ENCODE measurements at places on chromosomes 11 and 22.

GRCh38 chr11:119055901-119056300 is 1.1 kb downstream of the HYOU1 start:
- DNase-seq: peak; percentile 32

DNA sequence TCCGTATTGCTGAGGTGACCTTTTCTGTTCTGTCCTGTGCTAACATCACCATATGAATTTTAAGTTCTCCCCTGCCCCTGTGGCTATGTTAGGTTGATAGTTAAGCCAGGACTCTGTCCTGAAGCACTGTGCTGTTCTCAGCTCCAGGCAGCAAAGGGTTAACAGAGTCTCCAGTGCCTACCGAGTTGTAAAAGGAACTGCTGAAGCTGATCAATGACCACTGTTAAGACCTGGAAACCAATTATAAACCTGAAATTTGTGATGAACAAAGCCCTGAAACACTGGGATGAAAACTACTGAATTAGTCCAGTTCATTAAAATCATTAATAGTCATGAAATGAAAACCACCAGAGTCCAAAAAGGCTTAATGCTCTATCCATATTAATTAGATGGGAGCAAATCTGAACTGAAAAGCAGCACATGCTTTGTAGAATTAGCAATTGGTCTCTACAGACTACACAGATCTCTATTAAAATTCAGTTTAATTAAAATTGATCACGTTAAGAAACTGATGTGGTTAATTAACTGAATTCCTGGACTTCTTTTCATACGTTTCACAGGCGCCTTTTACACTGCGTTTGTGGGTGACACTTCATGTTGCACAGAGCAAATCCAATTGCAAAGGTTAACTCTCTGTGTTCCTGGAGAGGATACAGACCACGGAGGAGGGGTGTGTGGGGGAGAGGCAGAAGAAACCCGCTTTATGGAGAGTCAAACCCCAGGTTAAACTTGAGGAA is 188.5 kb upstream of the MPPED2 start:
- DNase-seq: peak; percentile 73

DNA sequence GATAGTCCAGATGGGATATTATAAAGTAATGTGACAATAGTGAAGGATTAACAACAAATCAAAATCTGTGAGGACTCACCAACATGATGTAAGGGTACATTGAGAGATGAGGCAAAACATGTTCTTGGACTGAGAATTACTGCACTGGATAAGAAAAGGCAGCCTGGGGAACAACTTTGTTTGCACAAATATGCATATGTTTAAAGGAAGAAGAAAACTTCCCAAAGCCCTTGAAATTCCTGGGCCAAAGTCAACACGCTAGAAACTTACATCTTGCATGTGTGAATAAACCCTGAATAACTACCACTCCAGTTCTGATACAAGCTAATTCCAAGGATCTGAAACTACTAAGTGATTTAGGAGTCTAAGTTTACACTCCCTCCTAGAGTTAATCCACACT is 1.1 kb downstream of the OR52A5 start:
- no peak for DNase-seq

DNA sequence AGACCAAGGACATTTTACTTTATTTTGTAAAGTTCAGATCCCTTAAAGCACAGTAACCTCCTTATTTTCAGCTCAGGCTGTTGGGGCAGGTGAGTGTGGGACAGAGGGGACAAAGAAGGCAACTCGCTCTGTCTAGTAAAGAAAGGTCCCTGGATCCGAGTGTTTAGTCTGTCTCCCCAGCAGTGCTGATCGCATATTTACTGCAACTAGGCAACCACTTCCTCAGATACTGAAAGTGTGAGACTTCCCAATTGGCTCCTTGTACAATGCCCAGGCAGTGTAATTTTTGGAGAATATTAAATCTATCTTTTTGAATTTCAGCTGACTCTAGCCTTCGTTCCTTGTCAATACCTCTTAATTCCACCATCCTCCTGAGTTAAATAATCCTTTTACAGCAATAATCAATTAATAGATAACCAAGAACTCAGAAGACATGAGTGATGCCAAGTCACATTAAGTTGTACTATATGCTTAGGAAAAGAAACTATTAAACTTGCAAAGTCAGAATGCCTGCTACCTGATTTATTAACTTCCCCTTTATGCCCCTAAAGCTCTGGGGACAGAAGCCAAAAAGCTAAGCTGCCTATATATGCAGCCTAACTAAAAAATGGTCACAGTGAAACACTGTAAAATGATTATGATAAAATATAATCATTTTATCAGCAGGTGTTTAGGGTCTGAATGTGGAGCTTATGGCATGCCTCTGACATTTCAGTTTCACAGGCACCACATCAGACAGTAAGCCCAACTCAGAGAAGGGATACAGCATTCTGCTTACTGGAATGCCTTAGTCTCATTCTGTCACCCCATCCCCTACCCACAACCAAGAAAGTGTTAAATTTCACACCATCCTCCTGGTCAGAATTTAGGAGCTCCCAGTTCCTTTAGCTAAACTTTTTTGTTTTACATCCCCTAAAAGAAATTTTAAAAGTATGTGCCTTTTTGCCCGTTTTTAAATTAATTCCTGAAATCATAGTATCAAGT is 138.7 kb downstream of the TRIM44 start:
- DNase-seq: no peak

DNA sequence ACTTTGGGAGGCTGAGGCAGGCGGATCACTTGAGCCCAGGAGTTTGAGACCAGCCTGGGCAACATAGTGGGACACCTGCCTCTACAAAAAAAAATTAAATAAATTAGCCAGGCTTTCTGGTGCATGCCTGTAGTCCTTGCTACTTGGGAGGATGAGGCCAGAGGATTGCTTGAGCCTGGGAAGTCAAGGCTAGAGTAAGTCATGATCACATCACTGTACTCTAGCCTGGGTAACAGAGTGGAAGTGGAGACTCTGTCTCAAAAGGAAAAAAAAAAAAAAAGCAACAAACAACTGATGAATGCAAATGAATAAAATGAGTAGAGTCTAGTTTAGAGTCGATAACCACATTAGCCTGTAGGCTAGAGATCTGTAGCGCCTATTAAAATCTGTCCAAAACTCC is 3.9 kb upstream of the BCL2L13 start:
- DNase-seq: no peak

DNA sequence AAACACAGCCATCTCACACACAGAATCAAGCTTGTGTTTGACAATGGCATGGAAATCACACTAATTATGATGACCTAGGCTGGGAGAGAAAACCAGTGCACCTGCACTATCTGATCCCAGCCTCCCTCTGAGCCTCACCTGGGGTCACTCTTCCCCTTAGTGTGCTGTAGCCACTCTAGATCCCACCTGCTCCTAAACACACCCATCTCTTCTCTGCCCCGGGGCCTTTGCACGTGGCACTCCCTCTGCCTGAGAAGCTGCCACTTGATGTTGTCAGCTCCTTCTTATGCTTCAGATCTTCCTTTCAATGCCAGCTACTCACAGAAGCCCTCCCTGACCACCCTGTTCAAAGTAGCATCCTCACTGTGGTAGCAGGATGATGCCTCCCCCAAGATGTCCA is 42.9 kb upstream of the NFAM1 start:
- DNase-seq: no peak

- DNase-seq: peak; percentile 75
Observed at GRCh38 chr22:30390974-30391691, 3.9 kb upstream of the RNF215 start.

- peak; percentile 62 for DNase-seq
Observed at GRCh38 chr11:113006896-113007445, 45.8 kb downstream of the NCAM1 start.

DNA sequence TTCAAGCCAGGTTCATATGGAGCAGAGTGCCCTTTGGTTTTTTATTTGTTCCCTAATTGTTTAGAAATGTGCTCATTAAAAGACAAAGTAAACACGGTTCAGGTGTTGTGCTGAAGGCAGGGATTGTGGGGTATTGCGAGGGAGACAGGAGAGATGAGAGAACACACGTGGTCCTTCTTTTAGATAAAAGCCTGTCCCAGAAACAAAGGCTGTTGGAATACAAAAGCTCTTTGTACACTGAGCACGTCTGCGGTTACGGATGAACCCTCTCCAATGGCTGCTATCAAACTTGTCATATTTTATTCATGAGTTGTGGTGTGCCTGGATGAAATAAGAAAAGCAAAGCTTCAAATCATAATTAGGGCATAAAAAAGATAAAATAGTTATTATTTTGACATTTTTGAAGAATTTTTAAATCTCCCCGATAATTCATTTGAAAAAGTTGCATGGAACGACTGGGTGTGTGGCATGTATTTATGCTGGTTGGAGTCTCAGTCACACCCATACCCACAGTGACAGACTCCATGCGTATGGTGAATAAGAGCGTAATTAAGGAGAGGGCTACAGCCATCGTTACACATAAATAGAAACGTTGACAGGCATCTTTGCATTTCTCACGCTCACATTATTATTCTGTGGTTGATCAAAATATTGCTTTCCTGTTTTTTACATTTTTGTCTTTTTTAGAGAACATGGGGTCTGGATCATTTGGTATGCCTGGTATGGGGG is 92.9 kb downstream of the NELL1 start:
- DNase-seq: peak; percentile 12

- no peak for DNase-seq
Observed at GRCh38 chr22:47692811-47693210, 930.4 kb downstream of the TBC1D22A start.

DNA sequence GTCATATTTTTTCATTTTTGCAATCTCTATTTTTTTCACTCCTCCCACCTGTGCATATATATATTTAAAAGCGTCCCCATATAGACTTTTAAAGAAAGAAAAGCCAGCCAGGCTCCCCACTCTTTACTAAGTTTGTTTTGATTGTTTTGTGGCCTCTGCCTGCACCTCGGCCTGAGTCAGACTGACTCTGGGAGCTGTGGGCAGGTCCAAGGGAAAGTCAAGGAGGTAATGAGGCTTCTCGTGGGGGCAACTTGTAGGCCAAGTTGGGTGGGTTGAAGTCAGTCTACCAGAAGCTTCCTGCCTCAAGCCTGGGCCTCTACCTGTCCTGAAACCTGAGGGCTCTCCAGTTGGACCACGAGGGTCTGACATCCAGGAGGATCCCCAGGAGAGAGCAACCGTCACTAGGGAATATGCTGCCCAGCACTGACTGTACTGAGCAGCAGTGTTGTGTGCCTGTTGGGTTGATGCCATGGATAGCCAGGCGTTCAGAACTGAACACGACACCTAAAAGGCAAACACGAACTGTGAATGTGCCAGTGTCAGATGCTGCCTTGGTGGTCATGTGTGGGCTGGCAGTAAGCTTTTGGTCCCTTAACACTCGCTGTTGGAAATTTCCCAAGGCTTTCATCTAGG is 58.8 kb downstream of the BMAL1 start:
- DNase-seq: no peak

- DNase-seq: no peak
Observed at GRCh38 chr22:41522813-41523212, 21.5 kb downstream of the POLR3H start.

DNA sequence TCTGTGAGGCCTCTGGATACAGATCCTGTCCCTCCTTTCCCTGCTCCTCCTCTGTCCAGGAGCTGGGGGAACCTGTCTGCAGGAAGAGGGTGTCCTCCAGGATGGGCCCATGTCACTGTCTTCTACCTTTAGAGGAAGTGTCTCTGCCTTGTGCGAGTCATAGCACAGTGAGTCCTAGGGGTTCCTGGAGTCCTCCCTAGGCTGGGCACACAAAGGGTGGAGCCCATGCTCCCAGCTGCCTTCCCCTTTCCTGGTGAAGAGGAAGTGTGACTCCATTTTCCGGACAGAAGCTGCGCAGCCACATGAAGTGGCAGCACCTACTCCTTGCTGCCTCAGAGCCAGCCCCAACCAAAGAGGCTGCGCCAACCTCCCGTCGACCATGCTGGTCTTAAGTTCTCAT is 112.2 kb downstream of the CTTN start:
- no peak for DNase-seq

DNA sequence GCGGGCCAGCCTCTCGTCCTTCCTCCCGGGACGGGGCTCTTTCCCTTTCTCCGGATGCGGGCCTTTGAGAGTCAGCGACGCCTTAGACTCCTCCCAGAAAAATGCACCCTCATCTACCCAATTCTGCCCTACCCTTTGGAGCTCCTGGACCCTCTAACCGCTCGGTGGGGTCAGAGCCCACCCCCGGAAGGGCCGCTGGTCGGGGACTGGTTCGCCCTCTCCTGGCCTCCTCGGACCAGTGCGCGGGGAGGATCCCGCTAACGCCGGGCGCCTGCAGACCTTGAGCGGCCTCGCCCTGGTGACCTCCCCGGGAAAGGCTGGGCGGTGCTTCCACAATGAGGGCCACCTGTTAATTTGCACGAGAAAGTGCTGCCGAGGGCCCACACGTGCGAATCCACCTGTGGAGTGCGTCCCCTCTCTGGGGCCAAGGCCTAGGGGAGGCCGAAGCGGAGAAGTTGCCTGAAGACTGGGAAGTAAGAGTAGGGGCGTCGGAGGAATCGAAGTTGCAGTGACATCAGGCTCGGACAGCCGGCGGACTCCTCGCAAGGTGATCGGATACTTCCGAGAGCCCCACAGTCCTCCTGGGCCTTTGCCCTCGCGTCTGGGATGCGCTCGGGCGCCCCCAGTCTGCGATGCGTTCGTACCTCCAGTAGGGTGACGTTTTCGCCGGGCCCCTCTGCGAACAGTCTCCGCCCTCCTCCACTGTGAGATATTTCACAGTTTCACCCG is 61.5 kb downstream of the ENDOD1 start:
- DNase-seq: peak; percentile 97

DNA sequence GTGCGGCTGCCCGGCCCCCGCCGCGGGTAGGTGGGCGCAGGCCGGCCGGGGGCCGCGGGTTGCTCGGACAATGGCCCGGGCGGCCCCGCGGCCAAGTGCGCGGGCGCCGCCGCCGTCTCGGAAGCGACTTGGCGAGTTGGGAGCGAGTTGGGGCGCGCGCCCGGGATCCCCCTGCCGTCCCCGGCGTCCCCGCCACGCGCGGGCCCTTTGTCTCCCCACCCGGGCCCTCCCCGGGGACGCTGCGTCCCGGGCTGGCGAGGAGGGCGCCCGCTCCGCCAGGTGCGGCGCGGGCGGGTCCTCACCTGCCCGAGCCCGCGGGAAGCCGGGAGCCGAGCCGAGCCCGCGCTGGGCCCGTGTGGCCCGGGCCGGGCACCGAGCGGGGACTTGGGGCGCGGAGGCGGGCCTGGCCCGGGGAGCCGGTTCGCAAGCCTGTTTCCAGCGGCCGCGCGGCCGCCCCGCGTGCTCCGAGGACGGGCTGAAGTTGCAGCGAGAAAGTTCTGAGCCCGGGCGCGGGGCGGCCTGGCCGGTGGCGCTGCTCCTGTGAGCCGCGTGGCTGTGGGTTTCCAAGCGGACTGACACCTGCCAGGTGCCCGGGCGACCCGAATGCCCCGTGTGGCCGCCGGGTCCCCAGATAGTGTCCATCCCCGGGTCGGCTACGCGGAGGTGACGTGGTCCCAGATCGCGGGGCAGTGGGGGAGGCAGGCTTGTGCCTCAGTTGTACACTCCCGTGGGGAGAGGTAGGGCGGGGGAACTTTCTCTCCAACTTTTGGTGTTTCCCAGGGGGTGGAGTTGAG is 586 bp downstream of the LRP5 start:
- DNase-seq: peak; percentile 56

GRCh38 chr22:44311855-44312170 is 938 bp downstream of the SHISAL1 start:
- DNase-seq: no peak

- no peak for DNase-seq
Observed at GRCh38 chr11:120854988-120855387, 168.9 kb upstream of the TBCEL start.

All from neural progenitor cell (in vitro differentiated cells).